ENCODE measurements at places on chromosomes 5 and 9.

- no peak for DNase-seq
Observed at GRCh38 chr9:112896131-112896530, 5.5 kb upstream of the SLC46A2 start.

DNA sequence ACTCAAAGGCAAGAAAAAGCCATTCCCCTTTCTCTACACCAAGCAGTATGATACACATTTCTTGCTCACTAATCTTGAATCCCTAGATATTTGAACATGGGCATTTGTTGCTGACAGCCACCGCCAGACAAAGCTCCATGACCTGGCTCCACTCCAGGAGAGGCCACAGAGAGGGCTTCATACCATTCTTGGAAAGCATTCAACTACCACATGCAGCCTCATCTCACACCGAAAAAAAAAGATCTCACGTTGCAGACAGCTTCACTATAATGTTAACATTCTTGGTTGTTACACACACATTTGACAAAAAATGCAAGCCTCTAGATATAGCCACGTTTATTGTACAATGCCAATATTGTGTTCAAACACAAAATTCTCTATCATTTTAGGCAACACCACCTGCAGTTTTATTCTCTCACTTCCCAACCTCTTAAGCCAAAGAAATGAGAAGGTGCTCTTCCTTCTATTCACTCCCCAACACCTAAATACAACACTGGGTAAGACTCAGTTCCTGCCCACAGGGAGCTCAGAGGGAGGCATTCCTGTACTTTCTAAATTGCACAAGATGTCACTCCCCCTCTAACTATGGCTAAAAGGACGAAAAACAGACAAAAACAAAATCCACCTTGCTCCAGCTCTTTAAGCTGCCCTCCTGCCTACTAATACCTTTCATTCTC is 222.4 kb downstream of the TSSK1B start:
- no peak for DNase-seq

GRCh38 chr9:134193912-134194535 is 29.7 kb upstream of the RNU6ATAC start:
- DNase-seq, result no peak

GRCh38 chr5:150313501-150313900 is 10.8 kb upstream of the ARSI start:
- no peak for DNase-seq

- no peak for DNase-seq
Observed at GRCh38 chr5:171342362-171343111, 33.5 kb downstream of the TLX3 start.

All from stimulated activated CD8-positive, alpha-beta memory T cell treated with anti-CD3 and anti-CD28 coated beads, Interleukin-7, amount 100 ng/mL, for 24 hours (primary cell).